ENCODE measurements at places on chromosomes 1 and 21. TPM values are rescaled to one million over a fixed set of nuclear protein-coding genes. Genes with fewer than 3 reads are reported as not detected.

DNA sequence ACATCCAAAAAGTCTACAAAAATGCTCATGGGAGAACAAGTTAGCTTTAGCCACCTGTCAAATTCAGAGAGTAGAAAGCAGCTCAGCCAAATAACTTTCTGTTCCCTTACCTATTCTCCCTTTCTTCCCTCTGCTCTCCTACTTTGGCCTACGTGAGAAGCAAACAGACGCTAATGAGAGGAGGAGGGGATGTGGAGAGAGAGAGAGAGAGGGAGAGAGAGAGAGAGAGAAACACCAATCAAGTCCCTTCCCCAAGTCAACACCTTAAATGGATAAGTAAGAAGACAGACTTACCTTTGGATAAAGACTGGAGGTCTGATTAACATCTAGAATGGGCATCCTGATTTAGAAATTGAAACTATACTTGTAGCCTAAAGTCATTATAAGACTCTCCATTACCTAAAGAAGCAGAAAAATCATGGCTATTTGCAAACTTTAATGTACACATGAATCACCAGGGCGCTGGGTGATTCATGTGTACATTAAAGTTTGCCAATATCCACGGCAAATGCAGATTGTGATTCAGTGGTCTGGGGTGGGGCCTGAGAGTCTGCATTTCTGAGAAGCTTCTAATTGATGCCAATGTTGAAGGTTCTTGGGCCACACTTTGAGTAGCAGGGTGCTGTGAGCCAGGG is 13.1 kb upstream of the DUSP12 start:
- no peak overlapping the region for H3K27ac ChIP-seq

- H3K36me3 ChIP-seq, result no peaks in the 10 kb centered on the region
- H3K27ac ChIP-seq, result no peak overlapping the region
- no peak overlapping the region for H3K4me3 ChIP-seq
These were observed 10.3 kb upstream of the PODN start for GRCh38 chr1:53051676-53052075.

DNA sequence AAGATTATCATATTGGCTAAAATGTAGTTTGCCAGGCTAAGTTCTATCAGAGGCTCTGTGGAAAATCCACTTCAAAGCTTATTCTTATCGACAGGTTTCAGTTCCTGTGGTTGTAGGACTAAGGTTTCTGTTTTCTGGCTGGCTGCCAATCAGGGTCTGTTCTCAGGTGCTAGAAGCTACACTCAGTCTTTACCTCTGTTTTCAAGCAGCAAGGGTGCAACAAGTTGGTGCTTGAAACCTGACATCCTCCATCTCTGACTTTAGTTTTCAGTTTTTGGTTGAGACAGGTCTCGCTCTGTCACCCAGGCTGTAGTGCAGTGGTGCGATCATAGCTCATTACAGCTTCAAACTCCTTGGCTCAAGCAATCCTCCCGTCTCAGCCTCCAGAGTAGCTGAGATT is 15.3 kb upstream of the TMCO2 start:
- H3K4me3 ChIP-seq, result no peak overlapping the region
- no peaks in the 10 kb centered on the region for H3K27me3 ChIP-seq
- H3K36me3 ChIP-seq, result no peaks in the 10 kb centered on the region
- DNase-seq, result no peak
- H3K4me1 ChIP-seq, result no peaks in the 10 kb centered on the region
- no peak overlapping the region for H3K27ac ChIP-seq

S100A9 gene
- 228 TPM for polyA plus RNA-seq

RAP1GAP gene
- polyA plus RNA-seq, result 105 TPM

Measured in adrenal gland (tissue), 19 donors.